ENCODE measurements at places on chromosomes 1 and 21.

DNA sequence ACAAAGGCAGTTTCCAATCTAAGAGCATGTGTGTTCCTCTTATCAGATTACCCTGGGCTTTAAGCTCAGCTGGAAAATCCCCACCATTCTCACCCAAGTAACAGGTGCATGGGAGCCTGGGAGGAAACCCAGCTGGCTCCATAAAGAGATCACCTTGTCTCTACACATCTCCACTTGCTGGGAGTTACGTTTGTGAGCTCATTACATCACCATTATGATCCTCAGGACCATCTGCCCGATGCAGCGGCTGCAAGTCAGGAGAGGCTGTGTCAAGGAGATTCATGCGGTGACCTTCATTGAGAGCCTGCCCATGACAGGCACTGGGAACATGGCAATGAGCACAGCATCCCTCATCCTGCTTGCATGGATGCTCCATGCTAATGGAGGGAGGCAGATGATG, 618.0 kb downstream of the NPHP4 start:
- no peak for DNase-seq

DNA sequence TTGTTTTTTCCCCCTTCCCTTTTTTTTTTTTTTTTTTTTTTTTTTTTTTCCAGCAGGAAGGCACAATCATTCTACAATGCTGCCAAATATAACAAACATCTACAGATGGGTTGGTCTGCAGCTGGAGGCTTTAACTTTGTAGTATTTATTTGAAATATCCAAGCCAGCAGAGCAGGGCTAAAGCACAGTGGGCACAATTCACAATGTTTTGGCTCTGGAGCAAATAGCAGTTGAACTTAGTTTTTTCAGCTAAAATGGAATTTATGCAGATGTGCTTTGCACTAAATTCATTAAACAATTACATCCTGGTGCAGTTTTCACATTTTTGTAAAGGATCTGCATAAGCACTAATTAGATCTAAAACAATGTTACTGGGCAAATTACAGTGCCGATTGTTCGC, 39.8 kb upstream of the ZBTB18 start:
- no peak for DNase-seq

DNA sequence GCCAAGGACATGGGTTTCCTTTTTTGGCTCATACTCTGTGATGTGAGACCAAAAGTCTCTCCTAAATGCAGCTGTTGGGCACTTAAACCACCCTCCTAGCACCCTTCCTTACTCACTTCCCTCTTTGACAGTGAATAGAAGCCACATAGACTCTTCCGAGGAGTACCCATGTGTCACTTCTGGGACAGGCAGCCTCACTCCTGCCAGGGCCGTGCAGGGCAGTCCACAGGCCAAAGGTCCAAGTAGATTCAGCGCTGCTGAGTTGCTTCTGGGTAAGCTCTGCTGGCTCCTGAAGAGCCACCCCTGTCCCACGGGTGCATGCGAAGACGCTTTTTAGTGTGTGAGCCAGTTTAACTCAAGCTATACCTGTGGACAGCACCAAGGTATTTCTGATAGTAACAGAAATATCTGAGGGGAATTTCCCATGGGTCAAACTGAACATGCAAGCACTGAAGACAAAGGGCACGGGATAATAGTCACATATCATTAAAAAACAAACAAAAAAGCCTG, 36.8 kb upstream of the BMP8B start:
- no peak for DNase-seq

GRCh38 chr1:54996869-54997710, 1.6 kb upstream of the BSND start:
- no peak for DNase-seq

- DNase-seq, result no peak
These were observed 14.0 kb upstream of the TMEM81 start for GRCh38 chr1:205098242-205098641.

DNA sequence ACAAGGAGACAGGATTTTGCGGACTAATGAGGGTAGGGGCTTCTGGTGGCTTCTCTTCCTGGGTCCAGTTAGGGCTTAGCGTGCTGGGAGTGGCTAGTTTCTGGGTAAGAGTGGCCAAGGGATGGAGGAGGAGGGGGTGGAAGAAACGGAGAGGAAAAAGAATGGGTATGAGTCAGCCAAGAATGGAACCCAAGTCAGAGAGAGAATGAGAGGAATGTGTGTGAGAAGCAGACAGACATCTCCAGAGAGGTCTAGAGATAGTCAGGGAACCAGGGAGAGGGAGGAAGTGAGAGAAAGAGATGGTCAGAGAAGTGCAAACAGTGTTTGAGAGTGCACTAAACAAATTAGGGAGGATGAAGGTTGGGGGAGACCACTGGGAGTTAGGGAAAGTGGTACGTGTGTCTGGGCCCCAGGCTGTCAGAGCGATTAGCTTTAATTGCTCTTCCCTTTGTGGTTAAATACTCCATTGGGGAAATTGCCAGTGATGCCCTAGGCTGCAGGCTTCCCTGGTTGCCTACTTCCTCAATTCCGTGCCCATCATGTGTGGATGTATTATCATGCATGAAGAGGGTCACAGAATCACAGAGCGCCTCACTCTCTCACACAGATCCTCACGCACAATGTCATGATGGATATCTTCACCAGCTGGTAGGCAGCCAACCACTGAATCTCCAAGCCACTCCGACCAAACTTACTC, 1.4 kb downstream of the PEA15 start:
- DNase-seq, result no peak

GRCh38 chr1:63143482-63143881, 178.9 kb upstream of the FOXD3 start:
- DNase-seq, result no peak

- DNase-seq, result no peak
These were observed 324.0 kb upstream of the GREM2 start for GRCh38 chr1:240935920-240936319.

DNA sequence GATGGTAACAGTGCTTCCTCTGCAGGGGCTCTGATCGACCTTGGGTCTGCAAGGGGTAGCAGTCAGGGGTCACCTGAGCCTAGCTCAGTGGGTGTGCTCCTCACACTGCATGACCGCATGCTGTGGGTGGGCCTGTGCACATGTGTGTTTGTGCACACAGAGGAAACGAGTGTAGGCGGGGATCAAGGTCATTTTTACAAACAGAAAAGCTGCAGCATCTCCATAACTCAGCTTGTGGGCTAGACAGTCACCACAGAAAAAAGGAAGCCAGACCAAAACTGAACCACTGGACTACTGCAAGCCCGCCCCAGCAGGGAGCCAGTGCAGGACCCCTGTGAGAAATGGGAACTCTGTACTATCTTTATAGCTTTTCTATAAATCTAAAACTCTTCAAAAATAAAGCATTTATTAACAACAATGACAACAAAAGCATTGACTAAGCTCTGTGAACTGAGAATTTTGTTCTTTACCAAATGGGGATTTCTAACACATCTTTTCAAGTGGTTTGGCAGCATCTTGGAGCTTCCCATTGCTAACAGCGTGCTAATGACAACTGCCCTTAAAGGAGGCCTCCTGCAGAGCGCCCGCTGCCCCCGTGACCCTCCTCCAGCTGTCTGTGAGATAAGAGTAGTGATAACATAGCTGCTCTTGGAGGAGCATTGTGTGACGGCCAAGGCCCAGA, 19.9 kb upstream of the NEK2 start:
- no peak for DNase-seq

DNA sequence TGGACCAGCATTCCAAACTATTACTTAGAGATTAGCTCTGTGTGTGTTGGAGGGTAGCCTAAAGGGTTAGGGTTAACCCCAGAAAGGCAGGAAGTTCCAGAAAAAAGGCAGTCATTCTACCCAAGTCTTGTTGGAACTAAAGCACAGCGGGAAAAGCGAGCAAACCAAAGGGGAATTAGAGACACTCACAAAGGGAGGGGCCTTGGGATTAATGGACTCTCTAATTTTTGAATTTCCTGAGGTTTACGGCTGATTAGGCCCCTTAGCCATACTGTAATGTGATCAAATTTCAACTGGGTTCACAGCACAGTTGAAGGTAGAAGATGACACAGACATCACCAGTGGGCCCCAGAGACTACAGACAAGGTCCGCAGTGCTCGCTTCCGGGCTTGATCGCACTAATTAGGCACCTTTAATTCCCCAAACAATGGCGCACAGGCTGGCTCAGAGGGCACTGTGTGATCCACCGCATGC, 28.3 kb downstream of the CAPZB start:
- DNase-seq, result no peak

- DNase-seq, result no peak
These were observed 22.4 kb downstream of the PTAFR start for GRCh38 chr1:28154078-28154594.

DNA sequence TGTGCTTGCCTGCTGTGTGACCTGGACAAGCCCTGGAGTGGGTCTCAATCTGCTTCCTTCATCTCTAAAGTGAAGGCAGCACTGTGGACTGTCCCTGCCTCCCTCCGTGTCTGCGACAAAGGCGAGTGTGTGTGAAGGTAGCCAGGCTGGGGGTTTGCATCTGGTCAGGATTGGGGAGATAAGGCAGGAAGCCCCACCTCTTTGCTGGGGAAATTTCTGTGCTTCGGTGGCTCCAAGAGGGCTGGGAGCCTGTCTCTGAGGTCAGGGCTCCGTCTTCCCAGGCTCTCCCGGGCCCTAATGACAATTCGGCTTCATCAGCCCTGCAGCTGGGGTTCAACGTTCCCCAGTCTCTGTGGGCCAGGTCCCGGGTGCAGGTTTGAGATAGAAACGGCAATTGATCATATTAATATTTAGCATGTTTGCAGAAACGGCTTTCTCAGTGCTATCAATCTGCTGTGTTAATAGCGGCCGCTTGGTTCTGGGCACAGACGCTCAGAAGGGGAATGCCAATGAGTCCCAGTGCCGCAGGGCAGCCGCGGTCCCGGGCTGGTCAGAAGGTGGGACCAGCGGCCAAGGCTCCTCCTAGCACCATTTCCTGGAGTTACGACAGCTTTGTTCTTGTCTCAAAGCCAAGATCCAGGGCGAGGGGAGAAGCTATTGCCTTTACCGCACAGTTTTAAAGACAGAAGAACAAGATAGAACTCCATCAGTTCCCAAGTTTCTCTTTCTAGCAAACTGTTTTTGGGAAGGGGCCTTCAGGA, 105.7 kb downstream of the PRDM16 start:
- DNase-seq, result no peak

Data from stimulated activated CD4-positive, alpha-beta T cell treated with anti-CD3 and anti-CD28 coated beads, Interleukin-1b, Interleukin-23, amount 100 ng/mL, for 1 hour (primary cell).